Muscle of back (tissue), 13 donors: ENCODE measurements at places on chromosomes 3 and 15.
A peak's percentile ranks its signal among the peaks of the same experiment; 100 is the strongest.

DNA sequence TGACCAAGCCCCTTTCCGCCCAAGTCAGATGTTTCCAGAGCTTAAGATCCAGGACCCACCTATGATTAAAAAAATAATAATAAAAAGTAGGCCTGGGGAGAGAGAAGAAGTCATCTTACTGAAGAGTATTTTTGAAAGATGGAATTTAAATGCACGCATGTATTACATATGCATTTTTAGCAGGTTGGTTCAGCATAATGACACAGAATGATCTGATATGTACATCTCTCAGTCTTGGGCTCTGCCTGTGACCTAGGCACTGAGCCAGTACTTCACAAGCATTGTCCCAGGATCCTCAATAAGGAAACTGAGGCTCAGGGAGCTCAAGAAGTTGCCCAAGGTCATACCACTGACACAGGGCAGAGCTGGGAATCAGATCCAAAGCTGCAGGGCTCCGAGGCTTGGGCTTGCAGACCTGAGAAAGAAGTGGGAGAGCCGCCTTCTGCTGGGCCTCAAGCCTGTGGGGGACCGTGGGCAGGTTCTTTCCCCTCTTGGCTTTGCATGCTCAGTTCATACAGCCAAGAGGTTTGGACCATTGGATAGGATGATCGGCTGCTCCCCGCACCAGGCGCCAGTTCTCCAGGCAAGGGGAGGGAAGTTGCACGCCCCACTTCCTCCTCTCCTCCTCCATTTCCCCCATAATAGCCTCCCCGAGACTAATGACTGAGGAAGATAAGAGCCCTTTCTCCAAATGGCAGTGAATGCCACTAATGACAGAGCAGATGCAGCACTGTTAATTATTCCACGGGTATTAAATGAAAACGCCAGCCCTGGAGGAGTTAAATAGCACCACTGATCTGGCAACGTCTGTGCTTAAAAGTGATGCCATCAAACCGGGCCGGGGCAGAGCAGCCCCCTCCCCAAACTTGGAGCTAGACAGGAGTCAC lies 6.9 kb downstream of the SLC6A1 start:
- DNase-seq, result no peak

DNA sequence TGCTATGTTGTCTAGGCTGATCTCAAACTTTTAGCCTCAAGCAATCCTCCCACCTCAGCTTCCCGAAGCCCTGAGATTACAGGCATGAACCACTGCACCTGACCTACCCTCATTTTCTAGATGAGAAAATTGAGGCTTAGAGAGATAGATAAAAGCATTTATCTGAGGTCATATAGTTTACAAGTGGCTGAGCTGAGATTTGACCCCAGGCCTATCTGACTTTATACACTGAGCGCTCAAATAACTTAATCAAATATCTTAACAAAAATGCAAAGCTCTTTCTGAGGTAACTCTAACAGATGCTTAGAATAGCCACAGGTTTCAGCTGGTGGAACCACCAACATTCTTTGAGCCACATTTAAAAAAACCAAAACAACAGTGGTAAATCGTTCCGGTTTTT lies 5.5 kb downstream of the PLS1 start:
- no peak for DNase-seq

DNA sequence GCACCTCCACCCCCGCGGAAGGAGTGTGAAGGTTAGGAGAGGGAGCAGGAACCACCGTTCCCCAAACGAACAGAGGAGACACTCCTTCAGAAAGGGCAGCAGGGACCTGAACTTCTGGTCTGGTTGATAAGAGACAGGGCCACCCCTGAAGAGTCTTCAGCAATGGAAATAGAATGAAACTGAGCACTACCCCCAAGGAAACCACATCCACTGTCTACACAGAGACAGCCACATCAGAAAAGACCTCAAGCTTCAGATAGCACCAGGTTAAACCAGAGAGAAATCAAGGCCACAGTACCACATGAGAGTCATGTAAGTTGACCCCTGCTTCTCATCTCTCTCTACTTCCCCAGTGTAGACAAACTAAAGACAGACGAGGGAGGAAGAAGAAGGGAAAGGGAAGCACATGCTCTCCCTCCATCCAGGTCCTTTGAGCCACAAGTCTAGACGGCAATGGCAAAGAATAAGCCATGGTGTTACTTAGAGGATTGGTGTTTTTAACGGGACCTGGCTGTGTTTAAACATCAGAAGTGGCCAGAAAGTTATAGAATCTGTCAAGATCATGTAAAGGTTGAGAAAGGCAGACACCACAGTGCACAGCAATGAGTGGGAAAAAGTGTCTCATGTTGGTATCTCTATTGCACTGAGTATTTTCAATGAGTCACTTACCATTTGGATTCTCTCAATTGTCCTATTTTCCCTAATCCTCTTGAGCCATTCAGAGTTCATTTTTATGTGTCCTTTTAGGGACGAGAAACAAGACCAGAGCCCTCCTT lies 31.4 kb upstream of the CTNNB1 start:
- DNase-seq, result no peak

GRCh38 chr3:69838217-69838616 lies 99.0 kb downstream of the MITF start:
- no peak for DNase-seq

DNA sequence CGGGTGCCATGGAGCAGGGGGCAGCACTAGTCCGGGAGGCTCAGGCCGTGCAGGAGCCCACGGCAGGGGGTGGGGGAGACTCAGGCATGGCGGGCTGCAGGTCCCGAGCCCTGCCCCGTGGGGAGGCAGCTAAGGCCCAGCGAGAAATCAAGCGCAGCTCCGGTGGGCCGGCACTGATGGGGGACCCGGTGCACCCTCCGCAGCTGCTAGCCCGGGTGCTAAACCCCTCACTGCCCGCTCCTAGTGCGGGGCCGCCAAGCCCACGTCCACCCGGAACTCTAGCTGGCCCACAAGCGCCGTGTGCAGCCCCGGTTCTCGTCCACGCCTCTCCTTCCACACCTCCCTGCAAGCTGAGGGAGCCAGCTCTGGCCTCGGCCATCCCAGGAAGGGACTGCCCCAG lies 49.6 kb upstream of the SOX14 start:
- no peak for DNase-seq

DNA sequence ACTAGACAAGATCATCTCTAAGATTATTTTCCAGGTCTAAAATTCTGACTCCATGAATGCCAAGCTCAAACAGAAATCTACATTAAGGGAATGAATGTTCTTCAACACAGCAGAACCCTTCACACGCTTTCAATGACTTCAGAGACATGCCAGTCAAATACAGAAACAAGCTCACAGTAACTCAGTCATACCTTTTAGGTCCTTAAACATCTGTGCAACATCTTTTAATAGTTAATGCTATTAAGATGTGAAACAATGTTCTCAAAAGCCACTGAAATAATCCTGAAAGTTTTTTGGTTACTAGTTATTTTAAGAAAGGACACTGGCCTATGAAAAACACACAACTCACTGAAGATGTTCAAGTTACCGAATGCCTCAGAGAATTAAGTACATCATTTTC lies 2.5 kb downstream of the DLG1 start:
- no peak for DNase-seq

GRCh38 chr15:77112838-77113504 lies 42.1 kb upstream of the TSPAN3 start:
- DNase-seq, result no peak

GRCh38 chr3:396293-396692 lies 199.7 kb downstream of the CHL1 start:
- DNase-seq, result no peak

- DNase-seq, result no peak
These were observed 310.7 kb downstream of the RBMS3 start for GRCh38 chr3:29591579-29591978.

GRCh38 chr3:84275532-84275931 lies 683.3 kb upstream of the CADM2 start:
- no peak for DNase-seq

- peak; percentile 9 for DNase-seq
These were observed 31.2 kb downstream of the SLC25A36 start for GRCh38 chr3:140972833-140973232.

DNA sequence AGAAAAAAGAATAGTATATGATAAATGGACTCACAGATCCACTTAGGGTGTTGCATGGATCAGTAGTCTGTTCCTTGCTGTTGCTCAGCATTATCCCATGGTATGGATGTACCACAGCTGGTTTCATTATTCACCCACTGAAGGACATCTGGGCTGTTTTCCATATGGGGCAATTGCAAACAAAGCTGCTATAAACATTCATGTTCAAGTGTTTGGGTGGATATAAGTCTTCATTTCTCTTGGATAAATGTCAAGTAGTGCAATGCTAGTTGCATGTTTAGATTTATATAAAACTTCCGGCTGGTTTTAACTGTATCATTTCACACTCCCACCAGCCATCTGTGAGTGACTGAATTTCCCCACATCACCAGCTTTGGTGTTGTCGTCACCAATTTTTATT lies 137.7 kb downstream of the ASB7 start:
- DNase-seq, result no peak

DNA sequence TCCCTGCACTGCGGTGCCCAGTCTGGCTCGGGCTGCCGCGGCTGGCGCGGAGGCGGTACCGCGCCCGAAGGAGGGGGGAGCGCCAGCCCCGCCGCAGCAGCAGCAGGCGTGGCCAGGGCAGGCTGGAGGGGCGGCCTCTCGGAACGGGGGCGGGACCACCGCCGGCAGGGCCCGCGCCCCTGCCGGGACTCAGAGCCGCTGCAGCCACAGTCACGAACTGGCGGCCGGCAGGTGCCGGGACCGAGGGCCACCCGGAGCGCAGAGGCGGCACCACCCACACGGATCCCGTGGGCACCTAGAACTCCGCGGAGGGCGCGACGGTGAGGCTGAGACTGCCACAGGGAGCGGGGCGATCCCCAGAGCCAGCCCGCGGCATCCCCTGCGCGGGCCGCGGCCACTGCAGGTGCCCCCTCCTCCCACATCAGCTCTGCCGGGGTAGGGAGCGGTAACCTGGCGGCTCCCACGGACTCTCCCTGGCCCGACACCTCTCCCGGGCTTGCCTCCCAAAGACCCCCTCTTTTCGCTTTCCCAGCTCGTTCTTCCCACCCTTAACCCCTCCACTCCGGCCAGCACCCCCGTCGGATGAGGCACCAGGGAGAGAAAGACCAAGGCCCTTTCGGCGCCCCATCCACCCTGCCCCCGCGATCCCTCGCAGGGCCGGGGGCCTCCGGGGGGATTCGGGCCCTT lies at the start of gene VWA5B2:
Gene VWA5B2, plus strand, starts transcription at position 192 of the 687 bp plus-strand sequence. CDS start 944 bp downstream, outside the sequence.
- peak; percentile 42 for DNase-seq

- DNase-seq, result no peak
These were observed 129.7 kb upstream of the THBS1 start for GRCh38 chr15:39451121-39451688.

GRCh38 chr3:198032039-198032936 lies 72.3 kb downstream of the LMLN start:
- DNase-seq, result no peak

DNA sequence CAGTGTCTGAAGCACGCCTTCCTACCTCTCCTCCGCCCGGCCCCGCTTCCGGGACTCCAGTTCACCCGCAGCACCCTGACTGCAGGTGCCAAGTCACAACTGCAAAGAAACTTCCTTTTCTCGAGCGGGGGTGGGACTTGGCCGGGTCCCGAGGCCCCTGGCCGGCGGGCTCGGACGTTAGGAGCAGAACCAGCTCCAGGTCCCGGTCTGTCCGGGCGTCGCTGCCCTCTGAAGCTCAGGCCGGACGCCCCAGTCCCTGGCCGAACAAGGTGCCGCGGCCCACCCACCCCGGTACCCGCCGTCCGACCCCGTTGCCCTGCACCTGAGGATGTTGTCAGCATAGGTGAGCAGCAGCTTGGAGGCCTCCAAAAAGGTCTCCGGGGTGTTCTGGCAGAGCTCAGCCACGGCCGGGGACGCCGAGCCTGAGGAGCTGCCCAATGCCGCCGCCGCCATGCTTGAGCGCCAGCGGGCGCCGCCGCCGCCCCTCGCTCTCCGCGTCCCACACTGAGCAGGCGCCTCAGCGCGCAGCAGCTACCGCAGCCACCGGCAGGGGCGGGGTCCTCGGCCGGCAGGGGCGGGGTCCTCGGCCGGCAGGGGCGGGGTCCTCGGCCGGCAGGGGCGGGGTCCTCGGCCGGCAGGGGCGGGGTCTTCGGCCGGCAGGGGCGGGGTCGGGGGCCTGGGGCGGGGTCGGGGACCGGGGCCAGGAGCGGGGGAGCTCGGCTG lies at the start of gene NGLY1:
Gene NGLY1, minus strand, starts transcription at position 506 of the 723 bp plus-strand sequence. Its CDS starts 53 bp downstream, at position 453.
- peak; percentile 84 for DNase-seq

- no peak for DNase-seq
These were observed 30.6 kb downstream of the SNRK start for GRCh38 chr3:43316783-43317460.

DNA sequence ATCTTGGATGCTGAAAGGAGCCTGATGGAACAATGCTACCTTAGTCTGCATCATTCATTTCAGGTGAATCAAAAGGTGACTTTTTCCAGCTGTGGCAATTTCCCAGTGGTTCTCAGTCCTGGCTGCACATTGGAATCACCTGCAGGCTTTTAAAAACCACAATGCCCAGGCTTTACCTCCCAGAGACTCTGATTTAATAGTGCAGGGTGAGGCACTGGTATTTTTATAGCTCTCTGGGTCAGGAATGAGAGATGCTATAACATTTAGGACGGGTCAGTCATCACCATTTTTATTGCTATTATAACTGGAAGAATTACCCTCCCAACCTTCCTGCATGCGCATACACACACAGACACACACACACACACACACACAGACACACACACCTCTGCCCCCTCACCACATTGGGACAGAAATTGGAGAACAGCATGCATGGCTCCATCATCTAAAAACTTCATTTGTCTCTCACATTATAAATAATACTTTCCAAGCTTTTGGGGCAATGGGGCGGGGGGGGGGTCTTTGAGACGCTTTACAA lies 41.1 kb downstream of the LARP6 start:
- DNase-seq, result no peak

GRCh38 chr15:68561171-68561900 lies 17.5 kb upstream of the CORO2B start:
- no peak for DNase-seq
